ENCODE measurements at places on chromosomes 1 and 21.

DNA sequence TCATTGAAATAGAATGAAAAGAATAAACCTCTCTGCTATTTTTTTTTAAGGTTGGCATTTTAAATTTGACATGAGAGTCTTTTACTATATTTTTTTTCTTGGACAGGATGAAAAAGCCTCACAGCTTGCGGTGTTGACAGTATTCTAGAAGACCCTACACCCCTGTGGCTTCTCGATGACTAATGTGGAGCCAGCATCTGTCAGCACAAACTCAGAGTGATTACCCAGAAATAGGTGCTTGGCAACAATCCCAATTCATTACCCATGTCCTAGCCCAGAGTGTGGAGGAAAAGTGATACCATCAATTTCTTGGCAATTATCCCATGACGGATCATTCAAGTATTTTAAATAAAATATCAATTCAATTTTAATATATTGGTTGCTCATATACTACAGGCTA lies 186.8 kb upstream of the MAP1LC3C start:
- peak; percentile 95 for DNase-seq

DNA sequence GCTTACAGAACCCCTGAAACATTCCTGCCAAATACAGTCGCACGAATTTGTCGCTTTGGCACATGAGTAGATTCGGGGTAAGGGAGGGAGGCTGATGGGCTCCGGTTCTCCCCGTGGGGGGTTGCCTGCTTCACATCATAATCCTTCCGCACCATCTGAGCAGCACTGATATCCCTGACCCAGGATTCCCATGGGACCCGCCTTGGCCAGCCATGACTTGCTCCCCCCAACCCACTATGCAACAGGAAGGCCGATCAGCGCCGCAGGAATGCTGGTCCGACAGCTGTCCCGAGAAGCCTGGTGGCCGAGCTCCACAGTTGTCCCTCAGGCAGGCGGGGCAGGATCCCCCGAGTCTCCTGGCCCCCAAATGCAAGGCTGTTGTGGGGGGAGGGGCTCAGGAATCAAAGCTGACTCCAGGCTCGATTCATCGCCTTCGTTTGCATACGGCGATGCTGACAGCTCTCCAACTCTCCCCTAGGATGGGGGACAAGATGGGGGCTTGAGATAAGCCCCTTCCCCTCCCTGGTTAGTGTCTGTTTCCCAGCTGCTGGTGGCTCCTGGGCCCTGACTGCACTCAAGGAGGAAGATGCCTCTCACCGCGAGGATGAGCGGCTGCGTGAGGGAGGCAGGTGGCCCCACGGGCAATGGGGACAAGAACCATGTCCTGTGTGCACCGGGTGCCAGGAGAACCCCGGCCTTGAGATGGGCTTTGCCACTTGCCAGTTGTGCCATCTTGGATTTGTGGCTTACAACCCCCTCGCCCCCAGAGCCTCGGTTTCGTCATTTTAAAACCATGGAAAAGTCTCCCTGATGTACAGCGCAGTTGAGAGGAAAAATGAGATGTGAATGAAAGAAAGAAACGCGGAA lies 9.3 kb downstream of the DRAXIN start:
- DNase-seq = no peak

DNA sequence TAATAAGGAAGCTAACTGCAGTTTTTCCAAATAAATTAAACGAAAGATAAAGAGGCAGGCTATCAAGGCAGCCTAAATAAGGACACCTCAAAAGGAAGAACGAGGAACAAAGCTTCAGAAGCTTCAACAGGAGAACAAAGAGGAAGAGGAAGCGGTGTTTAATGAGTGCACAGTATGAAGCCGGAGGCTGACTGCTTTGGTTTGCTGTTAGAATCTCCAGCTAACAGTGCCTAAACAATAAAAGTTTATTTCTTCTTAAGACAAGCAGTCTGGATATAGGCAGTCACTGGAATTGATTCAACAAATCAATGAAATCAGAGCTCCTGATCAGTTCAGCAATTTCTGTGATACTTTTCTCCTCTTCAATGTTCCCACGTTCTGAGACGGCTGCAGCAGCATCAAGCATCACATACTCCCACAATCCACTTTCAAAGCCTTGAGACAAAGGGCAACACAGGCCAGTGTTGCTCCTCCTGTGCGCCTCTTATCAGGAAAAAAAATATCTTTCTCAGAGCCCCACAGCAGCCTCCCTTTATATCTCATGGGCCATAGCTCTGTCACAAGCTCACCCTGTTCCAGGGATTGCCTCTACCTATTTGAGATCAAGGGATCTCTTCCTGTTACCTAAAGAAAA lies 365.6 kb upstream of the ST6GALNAC5 start:
- DNase-seq = no peak

- no peak for DNase-seq
Measured at GRCh38 chr1:92571578-92571977, 84.9 kb upstream of the GFI1 start.

DNA sequence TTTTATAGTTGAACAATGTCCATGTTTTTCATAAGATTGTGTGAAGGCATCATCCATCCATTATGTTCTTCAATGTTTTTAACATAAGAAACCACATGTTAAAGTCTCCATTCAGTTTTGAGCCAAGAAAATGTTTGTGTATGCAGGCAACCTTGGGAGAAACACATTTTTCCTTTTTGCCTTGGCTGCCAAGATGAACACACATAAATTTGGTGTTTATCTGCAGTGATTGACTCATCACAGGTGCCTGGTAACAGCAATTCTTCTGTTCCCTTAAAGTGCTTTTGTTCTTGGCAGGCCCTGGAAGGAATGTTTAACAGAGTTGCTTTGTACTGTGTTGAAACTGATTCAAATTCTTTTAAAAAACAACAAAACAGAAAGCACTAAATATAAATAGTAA lies 709.9 kb upstream of the ADGRL4 start:
- no peak for DNase-seq

DNA sequence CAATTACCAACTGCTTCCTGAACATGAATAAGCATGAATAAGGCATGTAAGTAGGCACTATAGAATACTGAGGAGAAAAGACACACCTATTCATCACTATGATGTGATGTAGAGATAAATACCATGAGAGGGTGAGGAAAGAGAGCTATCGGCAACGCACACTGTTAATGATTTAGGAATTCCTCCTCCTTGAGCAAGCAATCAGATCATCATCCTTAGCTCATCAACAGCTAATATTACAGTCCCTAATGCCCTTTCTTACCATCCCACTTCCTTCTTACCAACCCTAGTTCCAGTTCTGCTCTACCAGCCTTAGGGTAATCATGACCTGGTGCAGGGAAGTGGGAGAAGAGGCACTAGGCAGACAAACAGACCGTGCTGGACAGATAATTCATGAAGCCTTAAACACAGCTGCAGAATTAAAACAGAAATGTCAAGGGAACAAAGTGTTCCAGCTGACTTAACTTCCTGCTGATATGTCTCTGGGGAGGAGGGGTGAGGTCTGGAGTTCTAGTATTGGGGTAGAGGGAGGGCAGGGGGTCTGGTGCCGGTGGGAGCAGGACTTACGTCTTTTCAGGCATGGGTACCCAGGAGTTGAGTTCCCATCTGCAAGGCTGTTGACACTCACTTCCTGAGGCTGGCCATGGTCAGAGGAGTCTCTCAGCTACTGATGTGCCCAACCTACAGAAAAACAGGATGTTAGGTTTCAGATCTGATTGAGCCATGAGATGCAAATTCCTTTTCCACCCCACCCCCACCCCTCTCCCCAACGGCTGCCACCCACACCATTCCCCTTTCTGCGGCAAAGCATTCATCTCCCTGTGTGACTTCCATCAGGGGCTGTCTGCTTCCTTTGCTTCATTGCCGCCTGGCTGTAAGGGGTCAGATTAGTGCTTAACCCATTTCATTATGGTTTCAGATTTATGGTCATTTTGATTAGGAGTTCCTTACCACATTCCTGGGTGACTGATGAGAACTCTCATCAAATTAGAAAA lies 12.6 kb upstream of the RCSD1 start:
- DNase-seq = no peak

- no peak for DNase-seq
Measured at GRCh38 chr1:92476071-92476631, 10.6 kb downstream of the GFI1 start.

- DNase-seq = no peak
Measured at GRCh38 chr1:110053552-110054428, 16.7 kb downstream of the ALX3 start.

DNA sequence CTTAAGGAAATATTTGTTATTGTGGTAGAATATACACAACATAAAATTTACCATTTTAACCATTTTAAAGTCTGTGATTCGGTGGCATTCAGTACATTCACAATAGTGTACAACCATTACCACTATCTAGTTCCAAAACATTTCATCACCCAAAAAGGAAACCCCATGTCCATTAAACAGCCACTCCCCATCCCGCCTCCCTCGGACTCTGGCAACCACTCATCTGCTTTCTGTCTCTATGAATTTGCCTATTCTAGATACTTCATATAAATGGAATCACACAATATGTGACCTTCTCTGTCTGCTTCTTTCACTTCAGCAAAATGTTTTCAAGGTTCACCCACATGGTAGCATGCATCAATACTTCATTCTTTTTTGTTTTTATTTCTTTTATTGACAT lies 51.3 kb downstream of the PTP4A2 start:
- DNase-seq = no peak

DNA sequence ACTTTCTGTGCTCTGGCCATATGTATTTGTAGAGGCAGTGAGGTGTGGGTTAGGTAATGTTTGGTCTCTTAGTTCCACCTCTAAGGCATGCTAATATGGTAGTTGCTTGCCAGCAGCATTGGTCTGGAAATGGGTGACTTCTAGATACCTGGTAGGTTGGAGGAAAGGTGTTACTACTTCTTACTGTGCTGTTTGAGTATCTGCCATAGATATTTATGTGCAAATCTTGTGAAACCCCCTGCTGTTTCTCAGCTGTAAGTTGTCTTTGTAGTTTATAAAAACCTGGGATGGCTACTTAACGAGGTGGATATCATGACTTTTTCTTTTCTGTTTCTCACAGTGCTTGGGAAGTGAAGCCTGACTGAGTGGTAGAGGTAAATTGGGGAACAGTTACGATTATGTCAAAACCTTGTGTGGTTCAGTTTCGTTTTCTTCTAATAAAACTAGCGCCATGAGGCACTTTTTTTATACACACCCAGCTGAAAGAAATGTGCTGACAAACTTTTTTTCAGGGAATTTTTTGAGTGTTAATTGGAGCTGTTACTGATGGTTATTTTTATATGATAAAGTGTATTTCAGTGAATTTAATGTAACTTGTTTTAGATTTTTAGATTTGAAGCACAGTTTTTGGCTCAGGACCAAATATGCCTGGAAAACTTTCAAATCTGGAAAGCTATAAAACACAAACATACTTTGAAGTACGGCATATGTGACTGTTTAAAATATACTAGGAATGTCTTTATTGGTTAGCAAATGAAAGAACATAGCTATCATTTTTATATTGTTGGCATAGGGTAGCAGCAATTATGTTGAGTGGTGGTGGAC lies 42.1 kb downstream of the CAMSAP2 start:
- DNase-seq = no peak

- no peak for DNase-seq
Measured at GRCh38 chr1:4362314-4363044, 291.9 kb upstream of the AJAP1 start.

DNA sequence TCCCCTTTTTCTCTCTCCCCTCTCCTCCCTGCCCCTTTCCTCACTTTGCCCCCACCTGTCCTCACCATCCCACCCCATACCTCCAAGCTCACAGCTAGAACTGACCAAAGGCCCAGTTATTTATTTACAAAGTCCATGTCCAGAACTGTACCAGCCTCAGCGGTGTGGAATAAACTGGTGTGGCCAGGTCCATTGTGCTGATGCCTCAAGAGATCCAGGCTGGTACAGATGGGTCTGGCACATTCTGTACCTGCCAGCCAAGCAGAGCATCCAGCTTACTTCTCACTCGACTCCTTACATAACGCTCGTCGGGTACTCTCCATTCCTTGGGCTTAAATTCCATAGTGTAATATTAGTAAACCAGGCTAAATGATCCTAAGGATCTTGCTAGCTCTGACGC lies 11.8 kb downstream of the PDZK1IP1 start:
- no peak for DNase-seq

DNA sequence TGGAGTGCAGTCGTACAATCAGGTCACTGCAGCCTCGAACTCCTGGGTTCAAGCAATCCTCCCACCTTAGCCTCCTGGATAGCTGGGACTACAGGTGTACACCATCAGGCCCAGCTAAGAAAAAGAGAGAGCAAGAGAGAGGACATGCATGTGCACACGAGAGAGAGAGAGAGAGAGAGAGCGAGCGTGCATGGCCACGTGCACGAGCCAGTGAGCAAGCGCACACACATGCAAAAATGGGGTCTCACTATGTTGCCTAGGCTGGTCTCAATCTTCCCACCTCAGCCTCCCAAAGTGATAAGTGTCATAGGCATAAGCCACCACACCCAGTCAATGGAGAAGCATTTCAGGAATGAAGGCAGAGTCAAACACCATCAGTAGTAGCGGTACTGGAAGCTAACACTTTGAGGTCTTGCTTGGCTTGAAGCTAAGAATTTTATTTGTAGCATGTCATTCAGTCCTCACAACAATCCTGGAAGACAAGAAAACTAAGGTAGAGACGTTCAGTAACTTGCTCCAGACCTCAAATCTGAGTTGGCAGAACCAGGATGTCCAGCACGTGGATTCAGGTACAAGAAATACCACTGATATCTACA lies 14.5 kb downstream of the GNB1 start:
- no peak for DNase-seq

GRCh38 chr1:76764638-76765454 lies 102.4 kb upstream of the ST6GALNAC5 start:
- no peak for DNase-seq

DNA sequence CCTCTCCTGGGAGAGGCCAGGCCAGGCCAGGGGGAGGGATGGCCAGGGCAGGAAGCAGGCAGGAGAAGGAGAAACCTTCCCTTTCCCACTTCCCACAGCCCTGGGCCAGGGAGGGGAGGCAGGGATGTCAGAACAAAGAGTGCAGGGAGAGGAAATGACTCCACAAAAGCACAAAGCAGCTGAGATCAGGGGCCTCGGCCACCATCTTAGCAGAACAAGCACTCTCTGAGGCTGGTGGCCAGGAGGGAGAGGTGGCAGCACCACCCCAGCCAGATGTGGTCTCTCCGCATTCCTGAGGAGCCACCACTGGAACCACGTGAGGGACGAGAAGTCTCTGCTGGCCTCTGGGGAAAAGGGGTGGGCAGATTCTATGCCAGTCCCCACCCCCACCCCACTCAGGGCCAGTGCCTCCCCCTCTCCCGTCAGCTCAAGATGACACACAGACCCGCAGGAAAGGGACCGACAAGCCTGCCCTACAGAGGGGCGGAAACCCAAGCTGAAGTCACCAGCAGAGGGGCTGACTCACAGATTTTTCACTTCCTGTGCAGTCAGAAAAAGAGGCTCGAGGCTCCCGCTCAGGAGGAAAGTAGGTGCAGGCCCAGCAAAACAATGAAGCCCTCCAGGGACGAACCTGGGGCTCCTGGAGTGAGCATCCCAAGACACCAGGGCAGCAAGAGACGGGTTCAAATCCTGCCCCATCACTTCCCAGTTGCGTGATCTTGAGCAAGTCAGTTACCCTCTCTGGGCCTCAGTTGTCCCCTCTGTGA lies 24.1 kb upstream of the ALDH4A1 start:
- DNase-seq = no peak

- DNase-seq = no peak
Measured at GRCh38 chr1:178784131-178784536, 59.1 kb downstream of the RALGPS2 start.

GRCh38 chr21:21019681-21020080 lies 21.5 kb downstream of the NCAM2 start:
- DNase-seq = no peak

GRCh38 chr1:42956739-42957138 lies 1.9 kb downstream of the SLC2A1 start:
- DNase-seq = no peak

All from NCI-H2081 treated with DMSO at 0.1 percent for 48 hours (cell line).